ENCODE measurements at places on chromosomes 1 and 21.

DNA sequence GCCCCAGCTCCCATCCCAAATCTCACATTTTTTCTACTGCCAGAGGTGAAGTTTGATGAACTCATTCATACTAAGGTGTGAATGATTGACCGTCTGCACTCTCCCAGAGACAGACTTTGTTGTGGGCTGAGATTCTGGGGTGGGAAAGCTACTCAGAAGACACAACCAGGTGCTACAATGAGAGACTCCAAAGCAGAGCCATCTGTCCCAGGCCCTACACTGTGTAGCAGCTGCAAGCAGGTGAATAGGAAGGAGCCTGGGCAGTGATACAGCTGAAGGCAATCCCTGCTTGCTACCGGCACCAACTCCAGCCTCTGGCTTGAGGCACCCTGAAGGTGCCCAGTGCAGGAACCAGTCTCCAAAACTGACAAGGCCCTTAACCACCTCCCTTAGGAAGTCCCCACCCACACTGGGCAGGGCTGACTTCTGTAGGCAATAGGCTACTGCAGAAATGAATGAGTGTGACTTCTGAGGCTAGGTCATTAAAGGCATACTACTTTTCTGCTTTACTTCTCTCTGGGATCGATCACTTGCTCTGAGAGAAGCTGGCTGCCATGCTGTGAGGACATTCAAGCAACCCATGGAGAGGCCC is 79.7 kb upstream of the RUNX3 start:
- no peak for DNase-seq

- DNase-seq: peak; percentile 84
These were observed 16.1 kb downstream of the ENSA start for GRCh38 chr1:150613061-150613920.

DNA sequence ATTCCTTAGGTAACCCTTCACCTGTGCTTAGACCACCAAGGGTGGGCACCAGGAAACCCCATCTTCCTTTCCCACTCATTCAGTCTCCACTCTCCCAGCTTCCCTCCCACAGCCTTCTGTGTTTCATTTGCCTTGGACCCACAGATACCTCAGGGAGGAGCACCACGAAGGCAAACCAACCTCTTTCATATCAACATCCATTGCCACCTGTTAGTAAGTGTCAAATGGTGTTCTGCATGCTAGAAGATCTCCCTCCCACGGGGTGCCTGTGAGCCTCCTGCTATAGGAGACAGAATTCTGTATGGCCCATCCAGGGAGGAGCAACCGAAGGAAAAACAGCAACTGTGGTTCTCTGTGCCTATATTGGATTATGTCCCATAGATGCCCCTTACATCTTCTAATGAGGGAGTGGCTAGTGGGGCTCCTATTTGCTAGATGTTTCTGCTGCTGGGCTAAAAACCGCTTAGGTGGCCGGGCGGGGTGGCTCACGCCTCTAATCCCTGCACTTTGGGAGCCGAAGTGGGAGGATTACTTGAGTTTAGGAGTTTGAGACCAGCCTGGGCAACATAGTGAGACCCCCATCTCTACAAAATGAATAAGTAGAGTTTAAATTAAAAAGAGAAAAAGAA is 25.6 kb upstream of the SCCPDH start:
- no peak for DNase-seq

DNA sequence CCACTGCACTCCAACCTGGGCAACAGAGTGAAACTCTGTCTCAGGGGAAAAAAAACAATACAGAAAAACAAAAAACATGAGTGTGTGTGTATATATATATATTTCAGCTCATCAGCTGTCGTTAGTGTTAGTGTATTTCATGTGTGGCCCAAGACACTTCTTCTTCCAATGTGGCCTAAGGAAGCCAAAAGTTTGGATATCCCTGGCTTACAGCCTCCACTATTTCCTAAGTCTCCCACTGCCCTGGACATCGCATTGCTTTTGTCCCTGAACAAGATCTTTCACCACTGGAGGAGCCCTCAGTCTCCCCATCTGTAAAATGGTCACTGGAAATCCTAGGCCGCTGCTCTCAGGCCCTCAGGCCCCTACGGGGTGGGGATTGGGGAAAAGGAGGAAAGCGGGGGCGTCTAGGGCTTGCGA is 391 bp upstream of the LDLRAP1 start:
- DNase-seq: no peak

DNA sequence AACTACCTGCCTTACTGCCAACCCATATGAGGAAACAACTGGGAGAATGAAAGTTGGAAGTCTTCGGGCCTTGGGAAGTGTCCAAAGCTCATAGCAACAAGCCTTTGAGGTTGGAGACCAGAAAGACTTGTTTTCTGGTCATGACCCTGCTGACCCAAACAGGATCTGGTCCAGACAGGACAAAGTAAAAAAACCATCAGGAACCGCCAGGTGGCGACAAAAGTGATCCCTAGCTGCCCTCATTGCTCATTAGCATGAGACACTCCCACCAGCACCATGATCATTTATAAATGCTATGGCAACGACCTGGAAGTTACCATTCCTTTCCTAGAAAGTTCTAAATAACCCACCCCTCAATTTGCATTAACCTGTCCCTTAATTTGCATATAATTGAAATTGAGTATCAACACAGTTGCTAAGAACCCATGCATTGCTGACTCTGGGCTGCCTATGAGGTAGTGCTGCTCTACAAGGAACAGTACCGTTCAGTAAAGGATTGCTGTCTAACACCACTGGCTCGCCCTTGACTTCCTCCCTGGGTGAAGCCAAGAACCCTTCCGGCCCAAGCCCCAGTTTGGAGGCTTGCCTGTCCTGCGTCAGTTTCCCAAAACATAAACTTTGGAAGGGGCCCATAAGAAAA is 89.0 kb downstream of the URB2 start:
- no peak for DNase-seq

DNA sequence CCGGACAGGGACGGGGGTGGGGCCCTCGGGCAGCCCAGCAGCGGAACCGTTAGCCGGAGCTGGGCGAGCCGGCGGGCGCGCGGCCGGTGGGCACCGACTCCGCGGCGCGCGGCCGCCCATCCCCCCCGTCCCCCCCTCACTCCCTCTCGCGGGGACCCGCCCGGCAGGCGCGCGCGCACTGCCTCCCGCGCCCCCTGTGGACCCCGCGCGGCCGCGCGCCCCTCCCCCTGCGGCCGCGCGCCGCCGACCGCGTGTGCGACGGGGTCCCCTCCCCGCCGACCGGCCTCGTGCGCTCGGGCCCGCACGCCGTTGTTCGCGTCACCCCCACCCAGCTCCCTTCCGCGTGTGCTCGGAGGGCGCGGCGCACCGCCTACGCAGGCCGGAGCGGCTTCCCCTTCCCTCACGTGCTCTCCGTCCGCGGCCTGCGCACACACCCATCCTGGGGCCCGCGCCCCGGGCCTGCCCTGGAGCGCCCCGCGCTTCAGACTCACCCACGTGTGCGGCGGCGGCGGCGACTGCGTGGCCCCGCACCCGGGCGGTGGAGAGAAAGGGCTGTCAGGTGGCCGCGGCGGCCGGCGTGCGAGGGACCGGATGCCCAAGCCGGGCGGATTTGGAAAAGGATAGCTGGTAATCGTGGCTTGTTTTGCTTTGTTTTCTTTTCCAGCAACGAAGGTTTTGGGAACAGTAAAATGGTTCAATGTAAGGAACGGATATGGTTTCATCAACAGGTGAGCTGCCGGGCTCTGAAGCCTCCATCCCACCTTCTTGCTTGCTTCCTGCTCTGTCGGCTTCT is 717 bp downstream of the YBX1 start:
- peak; percentile 17 for DNase-seq

GRCh38 chr1:243943671-243944428 is 93.8 kb upstream of the AKT3 start:
- no peak for DNase-seq

- DNase-seq: no peak
These were observed 97.0 kb upstream of the DPH5 start for GRCh38 chr1:101122452-101123166.

- no peak for DNase-seq
These were observed 666.9 kb downstream of the KCNT2 start for GRCh38 chr1:195941314-195941713.

- no peak for DNase-seq
These were observed at the start of gene BTG3 for GRCh38 chr21:17612565-17613241. TSS of gene BTG3 (minus strand) at chr21:17612901. CDS start at chr21:17609144, 3,757 bp downstream.

GRCh38 chr1:171403393-171403792 is 81.9 kb upstream of the PRRC2C start:
- no peak for DNase-seq

DNA sequence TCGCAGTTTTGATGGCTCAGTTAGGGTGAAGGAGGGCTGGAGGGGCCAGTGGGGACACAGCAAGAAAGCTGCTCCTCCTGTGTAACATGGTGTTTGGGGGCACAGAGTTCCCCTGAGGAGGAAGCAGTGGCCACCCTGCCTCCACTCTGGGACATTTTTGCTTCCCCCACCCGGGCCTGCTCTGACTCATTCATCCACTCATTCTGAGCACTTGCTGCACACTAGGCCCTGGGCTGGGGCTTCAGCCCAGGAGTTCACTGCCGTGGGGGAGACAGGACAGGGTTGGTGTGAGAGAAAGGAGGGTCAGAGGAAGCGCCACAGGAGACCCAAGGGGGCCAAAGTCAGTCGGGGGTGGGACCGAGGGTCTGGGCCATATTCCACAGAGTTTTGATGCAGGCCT is 41.4 kb upstream of the ACOT11 start:
- DNase-seq: no peak

DNA sequence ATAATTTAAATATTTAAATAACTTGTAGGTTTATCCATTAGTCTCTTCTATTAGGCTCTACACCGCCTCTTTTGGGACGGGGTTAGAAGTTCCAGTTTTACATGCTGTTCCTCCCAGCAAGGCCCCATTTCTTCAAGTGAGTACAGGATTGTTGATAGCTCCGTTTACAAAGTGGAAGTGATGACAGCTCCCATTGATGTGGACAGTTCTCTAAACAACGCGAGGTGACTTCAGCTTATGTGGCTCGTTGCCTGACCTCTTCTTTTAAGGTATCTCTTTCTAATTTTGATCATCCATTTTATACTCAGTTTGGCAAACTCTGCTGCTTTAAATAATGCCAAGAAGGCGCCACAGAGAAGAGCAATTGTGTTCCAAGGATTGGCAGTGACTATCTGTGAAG is 49.7 kb downstream of the PACC1 start:
- no peak for DNase-seq

DNA sequence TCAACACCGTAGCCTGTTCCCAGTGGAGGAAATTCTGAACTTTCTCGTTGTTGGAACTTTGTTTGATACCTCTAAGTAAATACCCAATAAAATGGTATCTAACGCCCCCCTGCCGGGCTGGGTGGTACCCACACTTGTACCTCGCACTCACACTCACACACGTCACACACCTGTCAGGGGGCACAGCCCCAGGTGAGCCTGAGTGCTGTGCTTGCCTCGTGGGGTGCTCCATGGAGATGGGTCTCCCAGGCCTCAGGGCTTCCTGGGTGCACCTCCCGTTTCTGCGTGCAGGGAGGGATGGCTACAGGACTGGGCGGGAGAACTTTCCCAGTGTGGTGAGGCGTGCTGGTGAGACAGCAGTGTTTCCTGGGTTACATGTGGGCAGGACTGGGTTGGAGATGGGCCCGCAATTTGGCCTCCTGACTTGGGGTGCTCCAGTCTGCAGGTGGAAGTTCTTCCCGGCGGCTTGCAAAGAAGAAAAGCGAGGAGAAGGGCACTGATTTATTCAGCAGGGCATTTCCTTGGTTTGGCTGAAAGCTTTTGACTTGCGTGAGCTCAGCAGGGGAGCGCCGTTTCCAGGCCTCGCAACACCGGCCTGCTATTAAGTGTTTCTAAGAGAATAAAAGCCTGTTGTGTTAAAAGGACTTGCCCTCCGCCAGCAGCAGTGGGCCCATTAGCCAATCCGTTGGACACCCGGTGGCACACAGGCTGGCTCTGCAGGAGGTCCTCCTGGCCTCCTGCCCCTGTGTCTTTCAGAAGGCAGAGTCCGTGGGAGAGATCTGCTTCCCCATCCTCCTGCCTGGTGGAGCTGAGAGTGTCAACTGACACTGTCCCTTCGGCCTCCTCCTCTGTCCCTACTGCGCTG is 79.7 kb downstream of the KIF26B start:
- DNase-seq: no peak

DNA sequence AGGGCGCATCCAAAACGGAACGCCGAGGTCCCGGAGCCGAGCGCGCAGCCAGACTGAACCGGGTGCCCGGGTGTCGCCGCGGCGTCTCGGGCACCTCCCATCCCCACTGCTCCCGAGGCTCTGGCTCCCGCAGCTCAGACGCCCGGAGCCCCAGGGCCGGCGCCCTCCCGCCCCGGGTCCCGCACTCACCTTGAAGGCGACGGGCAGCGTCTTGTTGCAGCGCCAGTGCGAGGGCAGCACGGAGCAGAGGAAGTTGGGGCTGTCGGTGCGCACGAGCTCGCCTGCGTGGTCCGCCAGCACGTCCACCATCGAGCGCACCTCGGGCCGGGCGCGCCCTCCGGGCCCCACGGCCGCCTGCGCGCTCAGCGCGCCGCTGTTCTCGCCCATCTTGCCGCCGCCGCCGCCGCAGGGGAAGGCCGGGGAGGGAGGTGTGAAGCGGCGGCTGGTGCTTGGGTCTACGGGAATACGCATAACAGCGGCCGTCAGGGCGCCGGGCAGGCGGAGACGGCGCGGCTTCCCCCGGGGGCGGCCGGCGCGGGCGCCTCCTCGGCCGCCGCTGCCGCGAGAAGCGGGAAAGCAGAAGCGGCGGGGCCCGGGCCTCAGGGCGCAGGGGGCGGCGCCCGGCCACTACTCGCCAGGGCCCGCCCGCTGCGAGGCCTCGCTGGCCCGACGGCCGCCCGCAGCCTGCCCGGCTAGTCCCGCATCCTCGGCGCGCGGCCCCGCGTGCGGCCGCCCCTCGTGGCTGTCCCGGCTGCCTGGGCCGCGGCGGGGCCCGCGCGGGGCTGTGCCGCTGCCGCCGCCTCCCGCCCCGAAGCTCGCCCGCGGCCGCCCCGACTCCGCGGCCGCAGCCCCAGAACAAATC is 447 bp downstream of the RUNX3 start:
- DNase-seq: no peak

DNA sequence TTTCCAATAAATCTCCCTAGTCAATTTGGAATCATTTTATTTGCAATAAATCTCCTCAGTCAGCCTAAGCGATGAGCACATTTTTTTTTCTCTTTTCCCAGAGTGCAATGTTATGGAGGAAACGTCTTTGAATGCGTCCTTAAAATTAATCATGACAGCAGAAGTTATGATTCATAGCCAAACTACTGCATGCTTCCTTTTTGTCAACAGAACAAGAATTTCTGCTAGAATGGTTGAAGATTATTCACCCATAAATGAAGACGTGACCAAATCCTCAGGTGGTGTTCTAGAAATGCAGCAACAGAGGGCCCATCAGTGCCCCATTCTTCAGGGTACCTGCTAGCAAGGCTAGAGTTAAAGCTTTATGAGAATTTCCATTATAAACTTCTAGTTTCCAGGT is 407.9 kb upstream of the PKN2 start:
- DNase-seq: no peak

- no peak for DNase-seq
These were observed 111.2 kb upstream of the JUN start for GRCh38 chr1:58895082-58895481.

- DNase-seq: peak; percentile 31
These were observed 6.1 kb downstream of the LDLRAP1 start for GRCh38 chr1:25549273-25550154.

GRCh38 chr1:102851616-102852015 is 256.7 kb downstream of the COL11A1 start:
- DNase-seq: no peak

Data from ascending aorta (tissue), 2 donors.